Coronary artery (tissue), 2 donors: ENCODE measurements at places on chromosomes 6 and 20.

- DNase-seq: no peak
These were observed 1.7 kb downstream of the STXBP5 start for GRCh38 chr6:147205690-147206600.

DNA sequence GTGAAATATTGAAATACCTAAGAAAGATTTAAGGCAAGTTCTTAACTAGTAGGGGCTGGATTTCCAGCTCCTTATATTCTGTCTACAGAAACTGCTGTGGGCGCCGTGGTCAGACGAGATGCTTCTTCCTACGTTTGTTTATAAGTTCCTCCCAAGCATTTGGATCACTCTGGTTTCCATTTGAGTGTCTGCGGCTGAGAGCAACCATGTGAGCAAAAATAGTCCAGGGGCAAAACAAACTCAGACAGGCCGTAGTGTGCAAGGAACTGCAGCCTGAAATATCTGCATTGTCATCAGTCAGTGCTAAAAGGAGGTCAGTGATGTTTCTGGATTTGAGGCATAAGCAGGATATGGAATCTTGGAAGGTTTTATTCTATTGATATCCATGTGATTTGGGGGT lies 485.9 kb upstream of the JAG1 start:
- no peak for DNase-seq

DNA sequence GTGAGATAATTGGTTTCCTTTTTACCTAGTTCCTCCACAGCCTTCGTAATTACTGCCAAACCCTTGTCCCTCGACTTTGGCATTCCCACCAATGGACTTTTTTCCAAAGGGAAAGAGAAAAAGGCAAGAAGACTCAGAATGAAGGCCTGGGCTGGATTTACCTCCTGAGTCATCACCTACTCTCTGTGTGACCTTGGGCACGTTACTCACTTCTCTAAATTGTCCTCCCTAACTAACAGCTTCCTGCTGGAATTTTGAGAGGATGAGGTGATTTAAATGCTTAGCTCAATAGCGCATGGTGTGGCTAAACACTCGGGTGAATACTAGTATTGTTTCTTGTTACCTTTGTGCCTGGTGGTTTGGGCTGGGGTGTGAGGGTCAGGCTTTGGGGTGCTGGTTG lies 146.6 kb downstream of the DHX35 start:
- no peak for DNase-seq

DNA sequence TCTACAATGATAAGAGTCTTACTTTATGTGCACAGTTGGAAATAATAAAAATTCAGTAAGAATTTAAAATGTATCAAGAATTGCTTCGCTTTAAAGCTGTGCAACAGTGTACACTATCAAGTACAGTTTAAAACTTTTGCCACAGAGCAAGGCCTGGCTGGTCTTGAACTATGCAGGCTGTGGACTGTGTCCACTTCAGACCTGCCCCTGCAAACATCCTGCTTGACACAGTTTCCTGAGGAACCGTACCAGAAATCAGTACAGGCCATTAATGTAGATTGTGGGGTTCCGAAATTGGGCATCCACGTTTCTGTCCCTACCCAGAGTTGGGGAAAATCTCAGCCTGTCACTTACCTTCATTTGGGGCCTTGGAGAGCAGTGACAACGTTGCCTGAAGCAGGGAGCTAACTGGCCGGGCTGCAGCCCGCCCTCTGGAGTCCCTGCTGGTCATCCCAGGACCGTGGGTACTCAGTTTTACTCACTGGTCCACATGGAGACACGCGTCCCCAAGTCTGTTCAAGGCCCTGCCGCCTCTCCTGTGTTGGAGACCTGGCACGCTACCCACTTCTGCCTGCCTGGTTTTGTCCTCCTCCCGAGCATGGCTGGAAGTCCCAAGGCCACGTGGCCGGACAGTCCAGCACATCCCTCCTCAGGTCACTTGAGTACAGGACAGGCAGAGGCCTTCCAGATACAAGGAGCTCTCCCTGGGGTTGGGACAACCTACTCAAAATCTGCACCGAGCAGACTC lies 8.4 kb downstream of the NINL start:
- no peak for DNase-seq

GRCh38 chr6:4059115-4059777 lies 19.7 kb downstream of the FAM217A start:
- DNase-seq: no peak

DNA sequence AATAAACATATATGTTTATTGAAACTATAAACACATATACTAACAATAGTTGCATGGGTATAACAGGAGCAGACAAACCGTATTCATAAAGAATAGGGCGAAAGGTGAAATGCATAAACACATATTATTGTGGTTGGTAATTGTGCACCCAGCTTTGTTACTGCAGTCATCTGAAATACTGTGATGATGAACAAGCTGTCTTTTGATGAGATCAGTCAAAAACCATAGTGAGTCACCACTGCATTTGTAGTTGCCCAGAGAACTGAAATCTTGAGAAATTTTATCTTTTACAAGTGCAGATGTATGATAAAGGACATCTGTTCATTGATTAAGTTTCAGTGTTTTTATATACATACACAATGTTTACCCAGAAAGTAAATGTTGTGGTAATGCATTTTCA lies 133.7 kb downstream of the MYO6 start:
- DNase-seq: no peak

DNA sequence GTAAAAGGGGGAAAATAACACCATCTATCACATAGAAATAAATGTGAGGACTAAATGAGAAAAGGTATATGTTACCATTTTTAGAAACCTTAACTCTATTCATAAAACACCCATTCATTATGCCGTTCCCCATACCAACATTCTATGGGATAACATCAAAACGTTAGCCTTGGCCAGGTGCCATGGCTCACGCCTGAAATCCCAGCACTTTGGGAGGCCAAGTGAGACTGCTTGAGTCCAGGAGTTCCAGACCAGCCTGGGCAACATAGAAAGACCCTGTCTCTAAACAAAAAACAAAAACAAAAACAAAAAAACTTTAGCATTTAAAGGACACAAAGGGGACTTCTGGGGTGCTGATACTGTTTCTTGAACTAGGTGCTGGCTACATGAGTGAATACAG lies 1.3 kb downstream of the PIGU start:
- no peak for DNase-seq

DNA sequence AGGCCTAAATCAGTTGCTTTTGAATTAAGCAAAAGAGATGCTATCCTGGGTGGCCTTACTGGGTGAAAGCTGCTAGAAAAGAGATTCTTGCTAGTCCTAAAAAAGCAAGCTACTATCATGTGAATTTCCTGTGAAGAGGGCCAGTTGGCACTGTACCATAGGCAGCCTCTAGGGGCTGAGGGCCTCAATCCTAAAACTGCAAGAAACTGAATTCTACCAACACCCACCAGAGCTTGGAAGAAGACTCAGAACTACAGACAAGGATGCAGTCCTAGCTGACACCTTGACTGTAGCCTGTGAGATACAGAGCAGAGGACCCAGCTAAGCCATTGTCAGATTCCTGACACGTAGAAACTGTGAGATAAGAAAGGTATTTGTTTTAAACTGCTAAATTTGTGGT lies 24.5 kb downstream of the CLIC5 start:
- DNase-seq: no peak

- DNase-seq: no peak
These were observed 43.4 kb downstream of the HIVEP2 start for GRCh38 chr6:142901611-142902010.

DNA sequence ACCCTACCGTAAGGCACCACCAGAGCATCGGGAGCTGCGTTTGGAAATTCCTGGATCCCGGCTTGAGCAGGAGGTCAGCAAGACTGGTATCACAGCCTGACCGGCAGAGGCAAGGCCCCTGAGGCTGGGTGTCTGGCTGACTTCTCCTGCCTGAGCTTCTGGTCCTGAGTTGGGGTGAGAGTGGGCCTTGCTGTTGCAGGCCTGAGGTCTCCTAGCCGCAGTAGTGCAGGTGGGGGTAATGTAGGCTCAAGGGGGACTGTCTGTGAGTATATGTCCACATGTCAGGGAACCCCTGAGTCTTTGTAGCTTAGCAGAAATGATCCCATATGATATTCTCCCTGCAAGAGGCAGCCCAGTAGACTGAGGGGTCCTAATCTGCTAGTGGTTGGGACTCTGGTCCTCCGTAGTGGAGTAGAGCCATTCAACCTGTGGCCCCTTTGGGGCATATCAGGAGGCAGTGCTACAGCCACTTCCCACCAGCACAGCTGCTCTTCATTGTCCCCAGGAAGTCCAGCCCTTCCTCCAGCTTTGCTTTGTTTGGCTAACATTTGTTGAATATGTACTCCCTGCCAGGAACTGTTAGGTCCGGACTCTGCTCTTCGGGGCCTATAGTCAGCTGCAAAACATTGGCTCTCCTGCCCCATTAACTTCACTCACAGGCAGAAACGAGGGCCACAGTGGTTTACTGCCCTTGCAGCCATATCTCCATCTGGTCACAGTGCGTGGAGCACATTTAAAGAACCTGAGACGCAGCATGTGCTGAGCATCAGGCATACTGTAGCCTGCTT lies 10.9 kb downstream of the LRRC73 start:
- no peak for DNase-seq

DNA sequence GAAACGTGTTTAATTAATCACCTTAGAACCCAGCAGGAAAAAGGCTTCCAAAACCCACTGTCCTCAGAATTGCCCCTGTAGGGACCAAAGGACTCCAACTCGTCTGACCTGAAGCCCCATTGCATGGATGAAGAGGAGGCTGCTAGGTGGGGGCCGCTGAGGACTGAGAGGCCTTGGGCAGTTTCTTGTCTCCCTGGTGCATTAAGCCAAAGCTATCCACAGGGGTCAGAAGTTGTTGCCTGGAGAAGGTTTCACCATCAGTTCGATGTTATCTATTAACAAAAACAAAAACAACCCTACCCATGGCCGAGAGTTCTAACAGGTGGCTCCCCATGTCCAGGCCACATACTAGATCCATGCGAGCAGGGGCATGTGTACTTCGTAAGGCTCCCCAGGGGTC lies 120.9 kb upstream of the CD93 start:
- DNase-seq: peak; percentile 58

GRCh38 chr6:33757906-33758305 lies 11.2 kb upstream of the IP6K3 start:
- DNase-seq: no peak
